ENCODE measurements at places on chromosomes 5 and 9. TPM values are rescaled to one million over a fixed set of nuclear protein-coding genes. Genes with fewer than 3 reads are reported as not detected.

IFNA17 gene
- total RNA-seq: not detected

SGCD gene
- 32.5 TPM for total RNA-seq

LPAR1 gene
- 177 TPM for total RNA-seq

ARHGAP26 gene
- 22.7 TPM for total RNA-seq

GRCh38 chr9:12554636-12555035, 138.5 kb upstream of the TYRP1 start:
- H3K27ac ChIP-seq: no peak overlapping the region
- DNase-seq: no peak
- H3K36me3 ChIP-seq: no peaks in the 10 kb centered on the region
- no peak overlapping the region for H3K4me3 ChIP-seq

All from spinal cord (tissue), 10 donors.